MG63 (cell line): ENCODE measurements at places on chromosomes 3 and 15. TPM values are rescaled to one million over a fixed set of nuclear protein-coding genes. Genes with fewer than 3 reads are reported as not detected.

DNA sequence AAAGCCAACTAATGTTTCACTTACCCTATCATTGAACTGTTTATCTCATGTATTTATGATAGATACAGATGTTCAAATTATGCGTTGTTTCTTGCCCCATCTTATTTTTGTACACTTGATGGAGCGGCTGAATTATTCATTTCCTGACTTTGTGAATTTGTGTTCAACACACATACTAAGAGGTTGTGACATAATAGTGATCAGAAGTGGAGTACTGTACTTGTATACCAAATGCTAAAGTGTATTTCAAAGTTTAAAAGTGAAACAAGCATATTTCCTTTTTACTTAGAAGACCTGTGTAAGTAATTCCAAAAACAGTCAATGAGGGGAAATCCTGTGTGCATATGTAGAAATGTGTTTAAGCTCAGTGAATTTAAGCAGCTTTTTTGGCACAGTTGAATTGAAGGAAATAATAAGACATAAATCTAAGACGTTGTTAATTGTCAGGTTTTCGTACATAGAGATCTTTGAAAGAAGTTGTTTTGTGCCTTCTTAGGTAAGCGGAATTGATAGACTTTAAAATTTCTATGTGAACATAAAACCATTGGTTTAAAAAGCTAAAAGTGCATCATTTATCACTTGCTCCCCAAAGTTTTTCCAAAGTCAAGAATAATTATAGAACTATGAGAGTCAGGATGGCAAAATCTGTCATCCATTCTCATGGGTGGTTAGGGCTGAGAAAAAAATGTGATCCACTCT, 1.9 kb downstream of the NFKBIZ start:
- no peak for DNase-seq

- peak; percentile 75 for DNase-seq
Observed at GRCh38 chr3:168002786-168003368, 92.8 kb downstream of the GOLIM4 start.

DNA sequence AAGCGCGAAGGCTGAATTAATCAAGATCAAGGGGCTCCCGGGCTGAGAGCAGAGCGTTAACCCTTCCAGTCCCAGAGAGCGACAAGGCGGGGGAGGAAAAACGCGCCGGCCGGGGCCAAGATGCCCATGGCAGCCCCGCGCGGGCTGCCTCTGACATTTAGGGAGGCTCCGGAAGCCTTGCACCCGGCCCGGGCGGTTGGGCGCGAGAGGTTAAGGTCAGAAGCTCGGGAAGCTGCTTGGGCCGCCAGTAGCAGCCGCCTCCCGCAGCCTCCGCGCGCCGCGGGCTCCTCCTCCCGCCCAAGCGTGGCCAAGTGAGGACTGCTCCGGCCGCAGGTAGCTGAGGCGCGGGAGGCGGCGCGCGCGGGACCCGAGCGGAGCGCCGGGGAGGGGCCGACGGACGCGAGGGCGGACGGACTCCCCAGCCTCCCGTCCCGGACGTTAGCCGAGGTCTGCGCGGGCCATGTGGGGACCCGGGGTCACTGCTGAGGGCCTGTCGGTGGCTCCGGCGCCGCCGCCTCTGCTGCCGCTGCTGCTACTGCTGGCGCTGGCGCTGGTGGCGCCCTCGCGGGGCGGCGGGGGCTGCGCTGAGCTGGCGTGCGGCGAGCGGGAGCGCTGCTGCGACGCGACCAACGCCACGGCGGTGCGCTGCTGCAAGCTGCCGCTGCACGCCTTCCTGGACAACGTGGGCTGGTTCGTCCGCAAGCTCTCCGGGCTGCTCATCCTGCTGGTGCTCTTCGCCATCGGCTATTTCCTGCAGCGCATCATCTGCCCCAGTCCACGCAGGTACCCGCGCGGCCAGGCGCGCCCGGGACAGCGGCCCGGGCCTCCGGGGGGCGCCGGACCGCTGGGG, at the start of gene C3orf80:
TSS of gene C3orf80 (plus strand) at position 247 of the 850 bp plus-strand sequence. CDS start at position 461, 214 bp downstream.
- DNase-seq: peak; percentile 58

Gene PDZRN3
- total RNA-seq: 19.2 and 30.3 TPM in 2 replicates

Gene EPHA6
- total RNA-seq: 0.30 TPM in 1 of 2 replicates, not detected in the other

Gene CTXN2
- not detected in 2 replicates for total RNA-seq
